A549 (cell line): ENCODE measurements at places on chromosomes 7 and 10. TPM values are rescaled to one million over a fixed set of nuclear protein-coding genes. Genes with fewer than 3 reads are reported as not detected.

GRCh38 chr7:79217468-79217867 is 236.0 kb downstream of the MAGI2 start:
- DNase-seq = no peak

- no peak for DNase-seq
These were observed 149.3 kb upstream of the DPP6 start for GRCh38 chr7:153902862-153903261.

GRCh38 chr10:58807629-58808022 is 295.0 kb downstream of the BICC1 start:
- peak; percentile 46 for DNase-seq

- DNase-seq = no peak
These were observed 6.3 kb upstream of the HBP1 start for GRCh38 chr7:107162475-107162874.

GRCh38 chr10:84076540-84077195 is 62.6 kb upstream of the GHITM start:
- no peak for DNase-seq

- no peak for DNase-seq
These were observed 1.3 kb downstream of the GJD4 start for GRCh38 chr10:35606430-35606829.

- no peak for DNase-seq
These were observed 14.1 kb downstream of the PDZD8 start for GRCh38 chr10:117360994-117361667.

GRCh38 chr10:63887023-63887589 is 365.9 kb downstream of the REEP3 start:
- DNase-seq = peak; percentile 21

DNA sequence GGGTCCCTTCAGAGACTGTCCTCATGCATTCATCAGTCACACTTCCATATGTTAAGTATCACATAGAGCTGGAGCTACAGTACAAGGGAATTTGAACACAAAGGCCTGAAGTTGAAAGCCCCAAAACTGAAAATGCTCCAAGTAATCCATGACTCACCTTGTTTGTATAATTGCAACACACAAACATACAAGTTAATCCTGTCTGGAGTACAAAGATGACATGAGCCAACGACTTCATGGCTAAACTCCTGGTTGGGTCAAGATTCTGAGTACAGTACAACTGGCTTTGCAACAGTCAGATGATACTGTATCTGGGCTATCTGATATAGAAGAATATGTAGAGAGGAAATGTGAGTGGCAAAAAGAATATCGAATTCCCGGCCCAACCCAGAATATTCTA is 73.1 kb upstream of the AASS start:
- no peak for DNase-seq

GRCh38 chr10:76991621-76992020 is 646.0 kb downstream of the KCNMA1 start:
- no peak for DNase-seq

GRCh38 chr7:155418941-155419755 is 38.8 kb upstream of the EN2 start:
- no peak for DNase-seq

- no peak for DNase-seq
These were observed 184.4 kb upstream of the LYZL2 start for GRCh38 chr10:30813872-30814481.

- no peak for DNase-seq
These were observed 649.4 kb downstream of the SUGCT start for GRCh38 chr7:40784176-40784575.

DNA sequence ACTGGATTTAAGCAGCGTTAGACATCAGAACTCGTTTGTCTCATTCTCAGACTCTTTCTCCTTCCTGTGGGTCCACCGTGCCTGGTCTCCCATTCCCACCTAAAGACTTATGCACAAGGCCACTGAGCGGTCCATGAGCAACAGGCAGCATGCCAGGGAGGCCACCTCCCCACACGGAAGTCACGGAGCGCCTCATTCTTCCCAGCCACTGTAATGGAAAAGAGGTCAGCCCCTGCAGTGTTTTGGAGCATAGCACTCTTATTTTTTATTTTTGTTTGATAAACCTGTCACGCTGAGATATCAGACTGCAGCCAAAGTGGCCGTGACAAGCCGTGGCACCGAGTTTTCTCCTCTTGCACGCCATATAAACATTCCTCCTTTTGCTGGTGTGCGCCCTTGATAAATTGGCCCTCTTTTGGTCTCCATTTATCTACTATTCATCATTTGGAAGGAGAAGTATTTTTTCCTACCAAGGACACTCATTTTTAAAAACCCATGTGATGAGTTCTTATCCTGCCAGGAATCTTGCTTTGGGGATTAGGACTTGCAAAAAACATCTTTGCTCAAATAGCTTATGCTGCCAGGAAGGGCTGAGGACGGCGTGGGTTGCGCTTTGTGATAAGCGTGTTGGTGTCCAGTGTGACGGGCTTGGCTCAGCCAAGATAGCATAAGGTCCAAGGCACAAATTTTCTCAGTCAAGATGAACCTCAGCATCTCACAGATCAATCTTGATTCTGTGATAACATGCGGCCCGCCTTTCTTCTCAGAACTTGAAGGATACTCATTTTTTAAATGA is 206.0 kb downstream of the CCDC3 start:
- DNase-seq = no peak

DNA sequence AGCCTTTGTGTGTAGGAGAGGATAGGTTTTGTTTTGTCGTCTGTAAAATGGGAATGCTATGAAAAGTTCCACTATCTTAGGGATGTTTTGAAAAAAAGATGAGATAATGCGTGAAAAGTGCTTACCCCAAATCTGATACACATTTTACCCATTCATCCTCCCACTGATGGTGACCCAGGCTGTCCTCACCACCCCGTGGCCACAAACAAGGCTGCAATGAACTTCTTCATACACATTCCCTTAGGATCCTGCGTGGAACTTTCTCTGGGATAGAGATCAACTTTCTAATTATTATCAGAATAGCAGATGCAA is 399 bp upstream of the OGDHL start:
- no peak for DNase-seq

DNA sequence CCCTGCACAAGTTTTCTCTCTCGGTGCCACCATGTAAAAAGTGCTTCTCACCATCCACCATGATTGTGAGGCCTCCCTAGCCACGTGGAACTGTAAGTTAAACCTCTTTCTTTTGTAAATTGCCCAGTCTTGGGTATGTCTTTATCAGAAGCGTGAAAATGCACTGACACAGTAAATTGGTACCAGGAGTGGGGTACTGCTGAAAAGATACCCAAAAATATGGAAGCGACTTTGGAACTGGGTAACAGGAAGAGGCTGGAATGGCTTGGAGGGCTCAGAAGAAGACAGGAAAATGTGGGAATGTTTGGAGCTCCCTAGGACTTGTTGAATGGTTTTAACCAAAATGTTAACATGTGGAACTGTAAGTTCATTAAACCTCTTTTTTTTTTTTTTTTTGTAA is 15.6 kb upstream of the SLC13A1 start:
- DNase-seq = no peak

GRCh38 chr10:113226831-113227445 is 276.9 kb downstream of the TCF7L2 start:
- no peak for DNase-seq

- no peak for DNase-seq
These were observed 246.0 kb downstream of the DIP2C start for GRCh38 chr10:443459-443858.

DNA sequence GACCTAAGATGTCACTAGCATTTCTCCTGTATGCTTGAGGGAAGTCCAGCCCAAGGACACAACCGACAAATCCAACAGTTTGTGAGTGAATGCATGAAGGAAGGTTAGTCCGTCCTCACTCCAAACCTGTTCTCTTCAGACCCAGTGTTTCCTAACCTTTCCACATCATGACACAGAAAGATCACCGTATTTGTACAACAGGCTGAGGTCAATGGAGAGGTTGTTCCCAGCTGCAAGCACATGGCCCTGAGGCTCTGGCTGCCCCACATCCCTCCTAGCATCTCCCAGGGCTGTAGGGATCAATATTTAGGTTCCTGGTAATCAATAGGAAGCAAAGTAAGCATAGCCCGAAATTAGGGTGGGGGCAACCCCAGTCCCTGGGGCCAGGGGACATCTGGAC is 227.9 kb downstream of the PLXNA4 start:
- DNase-seq = no peak

- no peak for DNase-seq
These were observed 37.1 kb downstream of the CXCL12 start for GRCh38 chr10:44347609-44348400.

DNA sequence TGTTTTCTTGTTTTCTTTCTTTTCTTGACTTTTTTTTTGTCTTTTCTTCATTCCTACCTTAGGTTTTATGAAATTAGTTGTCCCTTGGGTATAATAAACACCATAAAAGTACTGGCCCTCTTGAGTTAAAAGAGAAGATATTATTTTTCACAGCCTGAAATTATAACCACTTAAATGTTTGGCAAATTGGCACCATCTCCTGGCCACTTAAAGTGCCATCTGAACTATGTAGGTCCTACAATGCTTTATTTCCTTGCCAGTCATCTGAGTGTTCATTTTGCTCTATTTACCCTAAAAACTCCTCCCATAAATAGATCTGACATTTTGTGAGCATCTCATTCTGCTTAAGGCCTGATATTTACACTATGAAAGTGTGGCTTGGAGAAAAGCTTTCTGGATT is 98.9 kb upstream of the PRKCQ start:
- DNase-seq = no peak

DNA sequence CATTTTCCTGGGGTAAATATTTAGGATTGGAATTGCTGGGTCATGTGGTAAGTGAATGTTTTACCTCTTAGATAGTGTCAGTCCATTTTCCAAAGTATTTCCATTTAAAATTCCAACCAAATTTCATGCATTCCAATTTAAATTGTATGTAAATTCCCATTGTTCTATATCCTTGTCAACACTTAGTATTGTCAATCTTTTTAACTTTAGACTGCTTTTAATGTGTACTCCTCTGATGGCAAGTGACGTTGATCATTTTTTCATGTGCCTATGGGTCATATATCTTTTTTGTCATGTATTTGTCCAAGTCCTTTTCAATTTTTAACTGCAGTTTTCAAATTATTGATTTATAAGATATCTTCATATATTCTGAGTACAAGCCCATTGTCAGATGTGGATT is 80.8 kb upstream of the FAM20C start:
- no peak for DNase-seq

GRCh38 chr10:12027539-12027938 is 15.1 kb downstream of the UPF2 start:
- no peak for DNase-seq

DNA sequence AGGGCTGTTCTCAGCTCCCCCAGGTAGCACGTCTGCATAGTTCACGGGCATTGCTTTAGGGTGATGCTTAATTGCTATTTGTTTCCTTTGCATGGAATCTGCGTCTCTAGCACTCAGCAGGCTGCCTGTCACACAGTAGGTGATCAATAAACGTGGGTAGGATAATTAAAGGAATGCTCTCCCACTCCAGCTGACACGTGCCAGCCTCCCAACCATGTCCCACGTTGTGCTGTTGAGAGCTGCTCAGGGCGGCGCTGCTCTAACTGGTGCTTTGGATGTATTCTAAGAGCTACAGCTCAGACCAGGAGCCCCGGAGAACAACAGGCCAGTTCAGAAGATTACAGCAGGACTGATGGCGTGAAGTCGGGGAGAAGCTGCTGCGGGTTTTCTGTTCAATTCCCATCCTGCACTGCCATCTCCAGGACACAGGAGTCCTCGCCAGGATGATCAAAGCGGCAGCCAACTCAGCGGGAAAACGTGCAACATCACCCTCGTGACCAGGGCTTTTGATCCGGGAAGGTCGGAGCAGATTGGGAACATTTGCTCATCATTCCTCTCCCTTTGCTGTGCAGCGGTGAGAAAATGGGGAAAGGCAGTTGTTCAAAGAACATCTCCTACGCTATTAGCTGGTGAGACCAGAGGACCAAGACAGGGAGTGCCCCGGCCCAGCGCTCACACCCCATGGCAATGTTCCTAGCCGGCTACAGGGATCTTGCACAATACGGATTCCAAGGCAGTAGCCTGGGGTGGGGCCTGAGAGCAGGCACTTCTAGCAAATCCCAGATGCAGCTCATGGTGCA is 50.5 kb upstream of the FOXK1 start:
- DNase-seq = peak; percentile 96

DNA sequence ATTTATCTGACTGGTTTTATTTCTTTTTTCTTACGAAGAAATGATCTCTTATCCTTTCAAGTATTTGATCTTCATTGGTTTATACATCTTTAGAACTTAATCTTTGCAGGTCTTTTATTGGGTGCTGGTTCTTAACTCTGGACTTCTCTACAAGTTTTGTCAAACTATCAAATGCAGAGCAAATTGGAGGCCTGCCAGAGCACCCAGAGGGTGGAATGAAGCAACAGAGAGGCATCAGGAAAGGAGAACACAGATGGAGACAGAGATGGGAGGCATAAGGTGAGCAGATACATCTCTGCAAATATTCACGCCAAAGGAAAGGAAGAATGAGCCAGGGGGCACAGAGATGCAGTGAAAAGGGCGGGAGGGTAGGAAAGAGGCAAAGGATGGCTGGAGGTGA is 130.3 kb downstream of the PKD1L1 start:
- DNase-seq = no peak

- DNase-seq = no peak
These were observed 45.6 kb downstream of the SORCS1 start for GRCh38 chr10:107118866-107119265.

- DNase-seq = no peak
These were observed 425.0 kb downstream of the GPAM start for GRCh38 chr10:111758593-111758992.

GRCh38 chr7:135194494-135195095 is 16.7 kb downstream of the WDR91 start:
- DNase-seq = no peak

DNA sequence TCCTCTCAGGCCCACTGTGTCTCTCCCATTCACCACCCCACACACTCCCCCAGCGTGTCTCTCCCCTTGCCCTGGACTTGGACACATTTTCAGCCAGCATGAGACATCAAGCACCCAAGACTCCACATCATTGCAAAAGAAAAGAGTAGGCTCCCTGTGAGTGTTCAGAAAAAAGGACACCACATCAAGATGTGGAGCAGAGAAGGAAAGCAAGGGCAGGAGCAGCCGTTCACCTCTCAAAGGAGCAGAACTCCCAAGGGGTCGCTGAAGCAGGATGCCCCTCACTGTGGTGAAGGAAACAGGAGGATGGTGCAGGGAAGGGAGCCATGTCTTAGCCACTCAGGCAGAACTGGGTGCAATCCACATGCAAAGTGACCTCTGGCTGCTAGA is 89.9 kb upstream of the MACROH2A2 start:
- no peak for DNase-seq

Gene CYP2C19
- polyA plus RNA-seq = 0.05 TPM in 1 of 3 replicates, not detected in the others

Gene SEMA3E
- polyA plus RNA-seq = 1.2 to 1.7 TPM (median 1.4 TPM) in 3 replicates

Gene KEL
- polyA plus RNA-seq = not detected in 3 replicates

Gene ZCWPW1
- 1.9 to 2.5 TPM (median 2.0 TPM) in 3 replicates for polyA plus RNA-seq

Gene GSTO2
- 1.3 to 1.9 TPM (median 1.8 TPM) in 3 replicates for polyA plus RNA-seq

Gene ATOH7
- polyA plus RNA-seq = 0.08 to 0.18 TPM (median 0.09 TPM) in 3 replicates

Gene FGFBP3
- polyA plus RNA-seq = 2.6 to 3.2 TPM (median 2.7 TPM) in 3 replicates

Gene OR2A1
- not detected in 3 replicates for polyA plus RNA-seq

Gene CPA2
- polyA plus RNA-seq = not detected in 3 replicates

Gene FZD8
- 9.3 to 13.4 TPM (median 13.1 TPM) in 3 replicates for polyA plus RNA-seq

Gene GTF2I
- polyA plus RNA-seq = 141 to 146 TPM (median 144 TPM) in 3 replicates

Gene SAP25
- 0.24 to 0.37 TPM (median 0.26 TPM) in 3 replicates for polyA plus RNA-seq

Gene CLDN15
- polyA plus RNA-seq = 11.2 to 14.4 TPM (median 12.9 TPM) in 3 replicates

Gene SFTPA1
- not detected in 3 replicates for polyA plus RNA-seq
